ENCODE measurements at places on chromosomes 5 and 9.

- DNase-seq, result no peak
Observed at GRCh38 chr9:107214381-107214780, 68.7 kb upstream of the RAD23B start.

DNA sequence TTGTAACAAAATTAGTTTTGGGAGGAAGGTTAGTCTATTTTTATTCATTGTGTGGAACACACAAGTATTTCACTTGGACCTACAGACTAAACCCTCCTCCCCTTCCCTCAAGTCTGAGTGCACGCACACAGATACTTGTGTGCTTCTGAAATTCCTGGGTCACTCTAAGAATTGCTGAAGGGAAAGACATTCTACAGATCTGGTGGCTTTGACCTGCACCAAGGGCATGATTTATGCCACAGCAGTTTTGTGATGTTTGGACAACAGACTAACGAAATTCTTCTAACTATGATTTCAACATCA is 150.5 kb downstream of the ARL15 start:
- DNase-seq, result no peak

GRCh38 chr5:53503562-53504218 is 23.3 kb downstream of the FST start:
- no peak for DNase-seq

DNA sequence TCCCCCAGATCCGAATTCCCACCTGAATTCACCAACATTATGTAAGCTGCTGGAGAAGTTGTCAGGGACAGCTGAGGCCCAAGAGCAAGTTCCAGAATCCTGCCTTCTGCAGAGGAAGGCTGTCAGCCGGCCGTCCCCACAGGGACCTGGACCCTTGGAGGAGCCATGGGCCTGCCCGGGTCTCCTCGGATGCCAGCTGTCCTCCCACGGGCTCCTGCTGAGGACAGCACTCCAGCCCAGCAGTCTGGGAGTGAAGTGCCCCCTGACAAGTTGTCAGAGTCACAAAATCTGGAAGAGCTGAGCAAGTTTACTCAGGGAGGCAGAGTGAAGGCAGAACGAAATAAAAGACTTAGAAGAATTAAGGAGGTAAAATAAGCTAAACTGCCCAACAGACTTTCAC is 192.5 kb upstream of the DAPK1 start:
- DNase-seq, result no peak

DNA sequence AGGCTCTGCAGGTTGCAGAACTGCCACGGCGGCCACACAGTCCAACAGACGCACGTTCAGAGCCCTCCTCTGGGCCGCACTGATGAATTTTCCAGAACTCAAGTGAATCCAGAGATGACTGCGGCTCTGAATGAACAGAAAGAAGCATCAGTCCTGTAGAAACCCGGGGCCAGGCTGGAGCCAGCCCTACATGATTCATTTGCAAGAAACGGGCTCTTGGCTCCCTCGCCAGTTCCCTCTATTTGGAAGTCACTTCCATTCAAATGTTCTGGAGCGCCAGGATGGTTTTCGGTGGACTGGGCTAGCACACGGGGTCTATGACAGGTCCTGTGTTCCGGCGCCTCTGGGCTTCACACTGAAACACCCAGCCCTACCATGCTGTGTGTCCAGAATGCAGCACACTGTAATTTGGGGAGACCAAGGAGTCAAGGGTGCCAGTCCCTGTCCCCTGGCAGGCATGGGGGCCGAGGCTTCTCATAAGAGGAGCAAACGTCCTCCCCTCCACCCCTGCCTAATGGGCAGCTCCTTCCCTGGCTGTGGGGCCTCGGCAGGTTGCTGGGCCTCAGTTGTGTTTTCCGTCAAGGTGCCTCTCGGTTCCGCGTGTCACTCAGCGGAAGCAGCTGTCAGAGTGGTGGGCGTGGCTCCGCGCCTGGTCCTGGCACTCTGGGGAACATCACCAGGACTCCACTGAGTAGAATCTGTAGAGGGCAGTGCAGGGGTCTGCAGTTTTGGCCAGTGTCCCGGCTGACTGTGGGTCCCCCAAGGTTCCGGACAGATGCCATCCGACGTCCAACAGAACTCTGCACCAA is 18.1 kb upstream of the COL5A1 start:
- DNase-seq, result no peak

- DNase-seq, result no peak
Observed at GRCh38 chr9:24051587-24051986, 225.5 kb upstream of the ELAVL2 start.

DNA sequence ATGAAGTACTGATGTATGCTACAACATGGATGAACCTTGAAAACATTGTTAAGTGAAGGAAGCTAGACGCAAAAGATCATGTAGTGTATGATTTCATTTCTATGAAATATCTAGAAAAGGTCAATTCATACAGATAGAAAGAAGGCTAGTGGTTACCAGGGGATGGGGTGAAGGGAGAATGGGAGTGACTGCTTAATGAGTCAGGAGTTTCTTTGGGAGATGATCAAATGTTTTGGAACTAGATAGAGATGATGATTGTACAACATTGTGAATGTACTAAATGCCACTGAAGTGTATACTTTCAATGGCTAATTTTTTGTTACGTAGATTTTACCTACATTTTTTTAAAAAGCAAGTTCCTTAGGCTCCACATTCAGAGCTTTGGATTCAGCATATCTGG is 14.9 kb upstream of the DELE1 start:
- no peak for DNase-seq

DNA sequence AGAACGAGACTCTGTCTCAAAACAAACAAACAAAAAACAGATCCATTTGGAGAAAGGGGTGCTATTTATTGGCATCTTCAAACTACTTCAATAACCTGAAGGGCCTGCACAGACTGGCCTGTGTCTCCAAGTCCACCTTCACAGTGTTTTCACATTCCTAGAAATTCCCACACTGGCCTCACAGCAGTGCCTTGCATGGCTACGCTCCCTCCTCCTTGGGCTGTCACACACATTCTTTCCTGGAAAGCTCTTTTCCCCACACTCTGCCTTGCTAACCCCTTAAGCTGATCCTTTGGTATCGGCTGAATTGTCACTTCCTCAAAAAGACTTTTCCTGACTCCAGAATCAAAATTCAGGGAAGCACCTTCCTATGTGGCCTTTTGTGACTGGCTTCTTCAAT is 19.8 kb downstream of the FAM151B start:
- no peak for DNase-seq

GRCh38 chr5:173969167-173970049 is 19.6 kb upstream of the C5orf47 start:
- DNase-seq, result no peak

DNA sequence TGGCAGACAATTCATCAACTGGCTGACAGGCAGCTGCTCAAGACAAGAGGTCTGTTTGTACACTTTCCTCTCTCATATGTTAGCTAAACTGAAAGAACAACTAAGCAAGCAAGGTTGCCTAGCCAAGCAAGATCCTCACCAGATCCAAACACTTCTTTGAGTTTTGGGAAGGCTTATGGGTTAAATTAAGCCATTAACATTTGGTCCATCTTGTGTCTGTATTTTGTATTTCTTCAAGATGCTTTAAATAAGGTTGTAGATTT is 170.4 kb upstream of the RAI14 start:
- DNase-seq, result no peak

GRCh38 chr5:79517601-79518000 is 3.7 kb upstream of the HOMER1 start:
- DNase-seq, result no peak

- DNase-seq, result no peak
Observed at GRCh38 chr5:76529464-76530344, 93.5 kb downstream of the F2RL2 start.

DNA sequence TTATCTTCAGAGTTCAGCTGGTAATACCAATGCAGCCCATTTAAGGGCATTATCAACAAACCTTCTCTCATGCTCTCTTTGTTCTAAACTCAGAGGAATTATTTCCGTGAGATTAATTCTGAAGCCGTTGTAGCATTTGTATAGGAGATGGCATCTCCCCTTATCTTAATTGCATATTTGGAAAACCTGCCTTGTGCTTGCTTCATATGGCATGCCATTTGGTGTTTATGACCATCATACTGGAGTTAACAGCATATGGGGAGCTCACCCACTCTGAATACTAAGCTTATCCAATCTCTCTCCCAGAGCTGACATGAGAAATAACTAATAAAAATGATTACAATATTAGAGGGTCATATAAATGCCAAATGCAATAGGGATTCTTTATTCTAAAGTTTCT is 243.2 kb downstream of the BRINP1 start:
- DNase-seq, result no peak

GRCh38 chr9:79256691-79257213 is 315.0 kb upstream of the TLE4 start:
- DNase-seq, result peak; percentile 19

DNA sequence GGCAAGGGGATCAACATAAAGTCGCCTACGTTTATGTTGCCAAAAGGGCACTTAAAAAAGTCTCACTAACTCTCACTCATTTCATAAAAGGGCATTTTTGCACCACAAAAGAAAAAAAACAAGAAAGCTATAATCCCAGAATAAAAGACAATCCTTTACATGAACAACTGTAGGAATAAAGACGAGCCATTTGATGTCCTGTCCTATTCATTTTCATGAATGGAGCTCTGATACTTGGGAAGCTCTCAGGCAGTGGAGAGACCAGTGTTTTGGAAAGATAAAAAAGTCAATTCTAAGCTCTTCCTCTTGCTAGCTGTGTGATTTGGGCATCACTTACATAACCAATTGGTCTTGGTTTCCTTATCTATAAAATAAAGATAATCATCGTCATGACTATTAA is 95.5 kb upstream of the EQTN start:
- DNase-seq, result no peak

- no peak for DNase-seq
Observed at GRCh38 chr5:125120012-125120411, 373.6 kb upstream of the ZNF608 start.

- no peak for DNase-seq
Observed at GRCh38 chr5:2633992-2634391, 117.5 kb downstream of the IRX2 start.

- DNase-seq, result no peak
Observed at GRCh38 chr9:94782355-94783101, 56.0 kb downstream of the AOPEP start.

DNA sequence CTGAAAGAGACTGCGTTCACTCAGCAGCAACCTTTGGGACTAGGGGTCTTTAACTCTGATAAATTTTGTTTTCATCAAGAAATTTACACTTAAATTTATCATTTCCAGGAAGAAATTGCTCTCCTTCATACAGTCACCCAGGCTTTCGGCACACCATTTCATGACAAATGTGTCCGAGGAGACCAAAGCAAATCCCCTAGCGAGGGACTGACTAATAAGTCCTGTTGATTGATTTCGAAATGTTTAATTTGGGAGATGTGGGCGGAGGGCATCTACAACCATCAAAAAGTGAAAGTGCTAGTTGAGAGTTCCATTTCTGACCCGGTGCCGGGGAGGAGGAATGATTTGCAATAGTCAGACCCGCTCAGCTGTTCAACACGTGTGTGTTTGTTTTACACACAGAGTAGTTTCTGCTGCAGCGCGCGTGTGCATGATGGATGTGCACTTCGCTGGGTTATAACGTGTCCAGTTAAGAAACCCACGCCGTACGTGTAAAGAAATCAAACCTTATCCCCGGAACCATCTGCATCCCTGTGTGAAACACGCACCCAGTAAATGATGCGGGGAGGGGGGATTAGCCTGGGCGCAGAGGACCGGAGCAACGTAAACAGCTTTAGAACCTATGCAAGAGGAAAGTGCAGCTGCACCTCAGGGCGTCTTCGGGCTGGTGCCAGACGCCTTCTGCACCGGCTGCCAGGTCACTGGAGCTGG is 845 bp upstream of the NR4A3 start:
- no peak for DNase-seq

- DNase-seq, result no peak
Observed at GRCh38 chr5:57770039-57770438, 287.4 kb upstream of the ACTBL2 start.

All from HFF-Myc (cell line).